Panc1 (cell line): ENCODE measurements at places on chromosomes 2 and 18. TPM values are rescaled to one million over a fixed set of nuclear protein-coding genes. Genes with fewer than 3 reads are reported as not detected.

- H3K4me3 ChIP-seq = no peak overlapping the region
- no peaks in the 10 kb centered on the region for H3K27me3 ChIP-seq
- H3K27ac ChIP-seq = no peak overlapping the region
These were observed 673.9 kb upstream of the ACVR2A start for GRCh38 chr2:147170932-147171331.

BIRC6 gene
- total RNA-seq = 73.1 TPM

DNA sequence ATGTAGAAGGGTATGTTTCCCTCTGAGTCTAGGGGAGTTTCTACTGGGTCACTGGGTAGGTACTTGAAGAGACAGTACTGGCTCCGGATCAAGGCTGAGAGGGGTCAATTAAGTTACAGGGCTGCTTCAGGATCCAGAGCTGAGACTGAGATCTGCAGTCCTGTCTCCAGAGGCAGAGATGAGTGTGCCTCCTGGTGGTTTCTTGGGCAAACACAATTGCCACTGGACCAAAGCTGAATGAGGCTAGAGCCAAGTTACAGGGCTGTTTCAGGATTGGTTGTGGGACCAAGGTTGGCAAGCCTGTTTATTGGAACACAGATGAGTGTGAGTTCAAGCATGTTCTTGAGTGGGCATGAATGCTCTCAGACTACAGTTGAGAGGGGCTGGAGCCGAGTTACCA is 157.9 kb downstream of the ADCYAP1 start:
- no peak overlapping the region for H3K4me3 ChIP-seq
- H3K27ac ChIP-seq = no peak overlapping the region
- no peaks in the 10 kb centered on the region for H3K4me1 ChIP-seq
- H3K27me3 ChIP-seq = no peaks in the 10 kb centered on the region
- H3K36me3 ChIP-seq = no peaks in the 10 kb centered on the region

DNA sequence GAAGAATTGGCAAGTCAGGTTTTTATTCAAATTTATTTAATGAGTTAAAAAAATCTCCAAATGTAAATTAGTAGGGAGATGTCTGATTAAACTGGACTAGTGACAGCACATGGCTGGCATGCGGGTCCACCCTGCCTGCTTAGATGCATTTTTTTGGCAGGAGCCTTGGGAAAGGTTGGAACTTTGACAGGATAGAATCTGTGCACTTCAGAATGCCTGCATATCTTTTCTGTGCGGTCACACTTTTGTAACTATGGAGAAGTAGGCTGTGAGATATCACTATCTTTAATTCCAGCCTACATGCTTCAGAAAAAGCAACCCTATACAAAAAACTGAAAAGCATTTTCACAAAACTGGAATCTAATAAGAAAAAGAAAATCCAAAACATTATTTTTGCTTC is 317.8 kb downstream of the MBD2 start:
- no peaks in the 10 kb centered on the region for H3K36me3 ChIP-seq
- no peaks in the 10 kb centered on the region for H3K4me1 ChIP-seq
- H3K27ac ChIP-seq = no peak overlapping the region
- H3K27me3 ChIP-seq = no peaks in the 10 kb centered on the region

LHCGR gene
- total RNA-seq = not detected

DIPK1C gene
- 0.26 TPM for total RNA-seq

GRCh38 chr2:138780908-138781307 is 718 bp upstream of the NXPH2 start:
- DNase-seq = no peak
- no peaks in the 10 kb centered on the region for H3K36me3 ChIP-seq
- peaks cover 13% of the 10 kb centered on the region for H3K27me3 ChIP-seq
- H3K4me3 ChIP-seq = no peak overlapping the region; the same call in 1 of the 2 replicates
- H3K4me1 ChIP-seq = peaks cover 26% of the 10 kb centered on the region

ABI2 gene
- total RNA-seq = 72.2 TPM

DNA sequence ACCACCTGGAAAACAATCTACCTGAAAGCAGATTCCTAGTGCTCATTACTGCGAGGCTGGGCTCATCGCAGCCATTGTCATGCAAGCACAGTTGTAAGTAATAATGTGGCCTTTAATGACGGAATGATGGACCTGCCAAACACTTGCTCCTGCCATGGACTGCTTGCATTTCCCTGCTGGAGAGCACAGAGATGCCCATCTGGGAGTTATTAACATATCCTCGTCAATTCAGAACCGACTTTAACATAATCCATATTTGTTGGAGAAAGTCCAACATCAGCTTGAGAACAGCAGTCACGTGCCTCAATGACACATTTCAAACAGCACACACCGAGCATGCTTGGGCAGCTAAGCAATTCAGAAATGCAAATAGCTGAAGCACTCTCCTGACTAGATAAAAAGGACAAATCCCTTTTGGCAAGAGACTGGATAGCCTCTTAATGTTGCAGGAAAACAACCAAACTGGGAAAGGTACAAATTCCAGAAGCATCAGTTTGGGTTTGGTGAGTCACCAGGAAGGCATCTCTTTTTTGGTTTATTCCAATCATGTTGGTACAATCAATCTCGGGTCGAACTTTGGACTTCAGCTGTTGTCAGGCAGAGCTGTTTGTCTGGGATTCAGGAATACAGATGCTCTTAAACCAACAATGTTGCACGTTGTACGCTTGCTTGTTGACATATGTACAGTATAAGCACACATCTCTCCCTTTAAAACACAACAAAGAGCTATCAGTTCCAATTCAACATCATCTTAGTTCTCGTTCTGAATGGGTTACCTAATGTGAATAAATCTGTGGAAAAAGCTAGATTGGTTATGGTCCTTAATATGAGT is 395.8 kb downstream of the LNPK start:
- no peaks in the 10 kb centered on the region for H3K36me3 ChIP-seq
- no peaks in the 10 kb centered on the region for H3K27me3 ChIP-seq
- no peaks in the 10 kb centered on the region for H3K4me1 ChIP-seq
- H3K27ac ChIP-seq = no peak overlapping the region

SKA1 gene
- total RNA-seq = 22.1 TPM

LRATD1 gene
- total RNA-seq = 0.05 TPM

- H3K4me3 ChIP-seq = no peak overlapping the region
- H3K36me3 ChIP-seq = no peaks in the 10 kb centered on the region
- H3K27ac ChIP-seq = no peak overlapping the region
- H3K27me3 ChIP-seq = no peaks in the 10 kb centered on the region
- no peak for DNase-seq
These were observed 158.9 kb downstream of the LRRTM4 start for GRCh38 chr2:77363277-77363676.

DNA sequence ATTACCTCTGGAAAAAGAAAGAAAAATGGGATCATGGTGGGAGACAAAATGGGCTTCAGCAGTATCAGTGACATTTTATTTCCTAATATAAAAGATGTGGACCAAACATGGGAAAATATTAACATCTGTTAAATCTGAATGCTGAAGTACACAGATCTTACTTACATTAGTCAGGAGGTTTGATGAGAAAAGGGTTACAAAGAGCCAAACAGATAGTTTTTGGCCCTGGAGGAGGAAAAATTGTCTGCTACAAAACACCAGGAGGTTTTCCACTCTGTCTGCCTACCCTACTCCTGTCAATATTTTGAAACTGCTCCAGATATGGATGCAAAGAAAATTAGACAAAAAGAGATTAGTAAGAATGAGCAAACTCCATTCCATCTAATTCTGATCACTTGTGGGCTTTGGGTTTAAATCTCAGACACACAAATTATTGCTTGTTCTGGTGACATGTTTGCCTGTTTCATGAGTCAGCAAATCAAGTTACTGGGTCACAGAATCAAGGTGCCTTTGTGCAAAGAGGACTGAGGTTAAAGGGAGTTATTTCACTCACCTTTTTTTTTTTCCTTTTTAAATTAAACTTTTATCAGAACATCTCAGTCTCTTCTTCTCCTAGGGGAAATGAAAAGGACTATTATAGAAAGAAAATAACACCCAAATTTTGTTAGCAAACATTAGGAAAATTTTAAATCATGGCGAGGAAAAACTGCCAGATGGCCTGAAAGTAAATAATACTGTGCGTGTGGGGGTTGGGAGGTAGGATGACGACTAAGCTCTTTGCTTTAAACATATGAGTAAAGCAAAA is 87.0 kb upstream of the SPATS2L start:
- no peaks in the 10 kb centered on the region for H3K4me1 ChIP-seq
- H3K36me3 ChIP-seq = no peaks in the 10 kb centered on the region
- DNase-seq = no peak
- no peaks in the 10 kb centered on the region for H3K27me3 ChIP-seq

DNA sequence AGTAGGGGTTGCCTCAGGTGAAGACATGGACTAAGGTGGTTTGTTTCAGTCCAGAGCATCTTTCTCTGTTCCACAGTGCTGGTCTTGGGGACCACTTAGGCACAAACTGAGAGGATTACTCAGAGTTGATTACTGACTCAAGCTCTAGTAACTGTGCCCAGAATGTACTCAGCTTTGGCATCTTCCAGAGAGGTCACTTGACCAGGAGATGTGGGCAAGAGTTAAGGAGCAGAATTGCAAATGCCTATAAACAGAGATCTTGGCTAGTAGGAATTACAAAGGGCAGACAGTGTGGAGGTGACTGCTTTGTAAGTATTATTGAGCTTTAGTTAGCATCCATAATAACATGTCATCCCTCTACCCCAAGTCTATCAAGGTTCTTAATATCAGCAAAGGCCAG is 93.2 kb upstream of the CABLES1 start:
- DNase-seq = no peak
- no peak overlapping the region for H3K4me3 ChIP-seq
- H3K36me3 ChIP-seq = no peaks in the 10 kb centered on the region
- no peak overlapping the region for H3K27ac ChIP-seq

DTYMK gene
- 122 TPM for total RNA-seq

- peaks cover 6% of the 10 kb centered on the region for H3K27me3 ChIP-seq
- H3K4me3 ChIP-seq = no peak overlapping the region
- no peaks in the 10 kb centered on the region for H3K36me3 ChIP-seq
- no peak overlapping the region for H3K27ac ChIP-seq
These were observed 206.6 kb downstream of the ACKR3 start for GRCh38 chr2:236776206-236776605.
